ENCODE measurements at places on chromosomes 1 and 21. TPM values are rescaled to one million over a fixed set of nuclear protein-coding genes. Genes with fewer than 3 reads are reported as not detected.
A peak's percentile ranks its signal among the peaks of the same experiment; 100 is the strongest.

FABP3 gene
- 17.1 TPM for total RNA-seq

GRCh38 chr1:232238009-232238408 lies 391.9 kb downstream of the SIPA1L2 start:
- no peak for DNase-seq

DNA sequence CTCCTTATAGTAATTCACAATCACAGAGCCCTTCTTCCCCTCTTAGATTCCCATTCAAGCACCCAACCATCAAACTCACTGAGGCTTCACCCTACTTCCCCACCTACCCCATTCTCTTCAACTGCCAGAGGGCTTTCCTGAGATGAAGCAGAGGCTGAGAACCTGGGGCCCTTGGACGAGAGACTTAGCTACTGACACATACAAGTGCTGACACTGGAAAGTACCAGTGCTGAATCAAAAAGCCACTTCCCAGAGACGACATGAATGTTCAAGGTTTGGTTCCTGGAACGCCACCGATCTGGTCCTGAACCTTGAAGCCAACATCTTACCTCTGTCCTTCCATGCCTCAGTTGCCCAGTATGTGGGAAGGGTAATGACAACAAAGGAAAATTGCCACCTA lies 16.6 kb upstream of the RAP1A start:
- no peak for DNase-seq

GRCh38 chr1:228848406-228848805 lies 113.1 kb downstream of the RHOU start:
- no peak for DNase-seq

DNA sequence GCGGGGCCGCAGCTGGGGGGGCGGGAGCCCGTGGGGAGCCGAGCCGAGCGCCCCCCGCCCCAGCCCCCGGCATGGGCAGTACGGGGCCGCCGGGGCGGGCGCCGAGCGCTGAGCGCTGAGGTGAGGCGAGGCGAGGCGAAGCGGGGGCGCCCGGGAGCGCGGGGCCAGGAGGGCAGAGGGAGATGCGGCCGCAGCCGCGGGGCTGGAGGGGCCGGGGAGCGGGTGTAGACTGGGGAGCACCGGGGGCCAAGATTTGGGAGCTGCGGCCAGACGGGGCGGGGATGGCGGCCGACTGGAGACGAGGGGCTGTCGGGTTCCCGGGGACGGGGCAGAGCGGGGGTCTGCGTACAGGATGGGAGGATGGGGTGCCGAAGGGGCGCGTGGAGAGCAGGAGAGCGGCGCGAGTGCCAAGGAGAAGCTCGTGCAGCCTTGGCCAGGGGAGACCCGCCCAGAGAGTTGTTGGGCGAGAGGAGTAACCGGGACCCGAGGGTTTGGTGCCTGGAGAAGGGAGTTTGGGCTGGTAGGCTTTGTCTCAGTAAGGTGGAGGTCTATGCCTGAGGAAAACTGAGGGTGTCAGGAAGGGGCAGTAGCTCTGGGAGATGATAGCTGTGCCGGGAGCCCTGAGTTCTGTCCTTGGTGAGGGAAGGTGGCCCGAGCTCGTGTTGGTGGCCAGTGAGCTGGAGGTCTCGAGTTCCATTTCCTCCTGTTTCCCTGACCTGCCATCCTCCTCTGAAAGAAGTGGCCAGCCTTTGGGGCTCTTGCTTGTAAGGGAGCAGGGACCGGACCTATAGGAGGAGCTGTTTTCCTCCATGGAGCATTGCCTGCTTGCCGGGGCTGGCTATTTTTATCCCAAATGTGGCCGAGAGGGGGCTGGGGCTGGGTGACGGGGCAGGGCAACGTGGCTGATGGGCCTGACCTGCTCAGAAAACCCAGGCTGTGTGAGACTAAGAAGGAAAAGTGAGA lies 539 bp downstream of the ATP8B2 start:
- DNase-seq, result peak; percentile 69

NFASC gene
- 11.5 TPM for total RNA-seq

- no peak for DNase-seq
Observed at GRCh38 chr1:109216662-109217061, 2.9 kb downstream of the SARS1 start.

BLACAT1 gene
- total RNA-seq, result 0.55 TPM

DNA sequence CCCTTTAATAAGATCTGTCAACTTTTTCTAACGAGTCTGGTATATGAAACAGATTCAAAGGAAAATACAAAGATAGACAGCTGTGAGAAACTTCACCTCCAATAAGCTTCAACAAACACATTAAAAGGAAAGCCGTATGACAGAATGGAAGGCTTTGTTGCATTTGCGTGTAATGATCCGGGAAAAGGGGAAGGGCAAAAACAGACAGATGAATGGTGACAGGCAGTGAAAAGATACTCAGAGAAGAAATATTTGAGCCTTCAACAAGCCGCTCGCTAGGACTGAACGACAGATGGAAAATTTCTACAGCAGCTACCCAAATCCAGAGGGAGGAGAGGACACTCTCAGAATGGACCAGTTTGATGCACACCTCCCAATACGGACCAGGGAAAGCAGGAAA lies 14.9 kb downstream of the COPA start:
- no peak for DNase-seq

DNA sequence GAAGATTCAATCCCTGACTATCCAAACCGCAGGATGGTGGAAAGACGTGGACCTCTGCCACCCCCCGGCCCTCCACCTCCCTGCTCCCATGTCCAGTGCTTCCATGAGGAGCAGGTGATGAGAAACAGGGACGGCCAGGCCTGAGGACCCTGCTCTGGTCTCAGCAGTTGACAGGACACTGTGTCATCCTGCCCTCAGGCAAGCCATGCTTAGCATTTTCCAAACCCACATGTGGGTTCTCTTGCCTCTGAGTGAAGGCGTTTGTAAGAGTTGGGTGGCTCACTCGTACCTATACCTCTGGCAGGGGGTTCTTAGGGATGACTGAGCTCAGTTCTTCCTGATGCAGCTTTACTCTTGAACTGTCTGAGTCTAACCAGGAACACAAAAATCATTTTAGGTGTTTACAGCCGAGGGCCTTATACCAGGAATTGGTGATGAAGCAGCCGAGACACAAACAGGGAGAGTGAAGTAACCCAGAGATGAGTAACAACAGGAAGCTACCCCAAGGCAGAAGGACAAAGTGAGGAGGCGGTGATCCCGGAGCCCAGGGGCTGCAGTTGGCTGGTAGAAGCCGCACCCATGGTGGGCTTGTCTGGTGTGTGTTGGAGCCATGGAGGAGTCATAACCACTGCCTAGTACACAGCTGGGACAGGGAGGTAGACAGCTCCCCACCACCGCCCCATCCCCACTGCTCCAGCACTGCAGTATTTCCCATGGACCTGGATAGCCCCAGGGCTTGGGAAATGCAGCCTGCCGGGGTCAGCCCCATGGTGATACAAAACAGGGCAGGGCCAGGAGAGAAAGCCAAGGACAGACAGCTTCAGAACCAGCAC lies 21.4 kb downstream of the MYBPH start:
- no peak for DNase-seq

TNN gene
- total RNA-seq, result not detected

GRCh38 chr1:19678493-19678892 lies 13.8 kb downstream of the HTR6 start:
- DNase-seq, result no peak

DNA sequence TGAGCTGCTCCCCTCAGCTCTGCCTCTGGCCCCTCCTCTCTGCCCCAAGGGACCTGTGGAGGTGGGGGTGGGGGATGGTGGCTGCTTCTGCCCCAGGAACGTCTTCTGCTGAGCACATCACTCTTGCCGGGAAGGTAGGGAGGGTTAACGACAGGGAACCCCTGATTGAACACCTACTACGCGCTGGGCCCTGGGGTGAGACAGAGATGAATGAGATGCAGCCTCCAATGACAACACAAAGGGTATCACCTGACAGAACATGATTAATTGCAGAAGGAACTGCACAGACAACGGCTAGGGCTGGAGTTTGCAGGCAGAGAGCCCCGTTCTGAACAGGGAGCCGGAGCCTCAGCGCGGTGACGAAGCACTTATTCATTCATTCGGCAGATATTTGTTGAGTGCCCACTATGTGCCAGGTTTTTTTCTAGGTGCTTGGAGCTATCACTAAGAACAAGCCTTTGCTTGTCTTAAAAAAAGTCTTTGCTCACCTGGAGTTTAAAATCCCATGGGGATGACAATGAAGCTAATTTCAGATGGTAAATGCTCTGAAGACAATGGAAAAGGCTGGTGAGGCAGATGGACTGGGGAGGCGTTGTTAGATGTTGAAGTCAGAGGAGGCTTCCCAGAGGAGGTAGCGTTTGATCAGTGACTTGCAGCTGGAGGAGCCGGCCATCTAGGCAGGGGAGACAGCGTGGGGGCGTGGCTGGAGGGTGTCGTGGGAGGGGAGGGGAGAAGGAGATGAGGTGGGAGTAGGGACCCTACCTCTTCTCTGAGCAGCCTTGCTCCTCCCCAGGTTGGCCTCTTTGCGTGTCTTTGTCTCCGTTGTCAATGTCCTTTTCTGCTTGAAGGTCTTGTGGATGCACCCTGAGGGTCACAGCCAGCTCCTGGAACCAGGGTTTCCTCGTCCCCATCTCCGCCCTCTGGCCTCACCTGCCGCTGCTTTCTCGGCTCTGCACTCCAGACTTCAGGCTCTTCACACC lies 103.1 kb upstream of the CSF3R start:
- DNase-seq, result no peak

DNA sequence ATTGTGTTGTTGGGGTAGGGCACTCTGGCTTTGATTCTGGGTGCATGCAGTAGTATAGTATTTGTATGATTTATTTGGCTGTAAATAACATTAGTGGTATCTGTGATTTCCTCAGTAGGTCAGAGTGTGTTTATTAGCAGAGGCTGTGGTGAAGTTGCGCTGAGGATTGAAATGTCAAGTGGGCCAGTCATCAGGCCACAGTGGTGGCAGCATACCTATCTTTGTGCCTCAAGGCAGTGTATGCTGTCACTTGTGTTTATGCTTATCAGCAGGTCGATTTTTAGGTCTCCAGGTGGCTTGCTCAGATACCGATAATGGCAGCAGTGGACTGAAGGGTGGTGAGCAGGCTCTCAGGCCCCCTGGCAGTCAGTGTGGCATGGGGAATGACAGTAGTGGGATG lies 11.3 kb downstream of the LY9 start:
- DNase-seq, result no peak

ALX3 gene
- total RNA-seq, result not detected

- DNase-seq, result no peak
Observed at GRCh38 chr1:219651993-219652392, 39.1 kb upstream of the ZC3H11B start.

DNA sequence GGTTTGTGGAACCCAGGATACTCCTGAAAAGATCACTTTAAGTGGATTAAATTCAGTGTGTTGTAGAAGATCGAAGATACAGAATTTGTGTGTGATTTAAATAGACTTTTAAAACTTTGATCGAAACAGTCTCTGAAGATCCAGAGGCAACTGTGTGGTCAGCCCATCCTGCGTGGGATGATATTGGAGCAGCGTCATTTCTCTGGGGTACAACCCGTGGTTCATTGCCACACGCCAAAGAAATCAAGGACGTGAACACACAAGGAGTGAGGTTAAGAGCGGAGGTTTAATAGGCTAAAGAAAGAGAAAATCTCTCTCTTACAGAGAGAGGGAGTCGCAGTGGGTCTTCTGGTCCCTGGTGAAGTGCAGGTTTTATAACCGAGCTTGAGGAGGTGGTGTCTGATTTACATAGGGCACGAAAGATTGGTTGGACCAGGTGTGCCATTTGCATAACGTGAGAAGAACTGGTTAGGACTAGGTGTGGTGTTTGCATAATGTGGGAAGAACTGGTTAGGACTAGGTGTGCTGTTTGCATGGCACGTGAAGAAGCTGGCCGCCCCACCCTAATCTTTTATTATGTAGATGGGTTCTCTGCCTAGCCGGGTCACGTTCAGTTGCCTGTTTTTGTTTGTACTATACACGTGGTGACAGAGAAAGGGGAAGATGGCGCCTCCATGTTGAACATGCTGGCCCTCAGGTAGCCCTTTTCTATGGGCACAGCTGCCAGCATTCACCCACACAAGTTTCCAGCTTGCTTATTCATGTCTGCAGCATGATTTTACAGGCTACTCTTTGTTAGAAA lies 82.3 kb downstream of the ADSS2 start:
- DNase-seq, result no peak

GRCh38 chr1:183719289-183719688 lies 66.2 kb upstream of the APOBEC4 start:
- DNase-seq, result no peak

SYT6 gene
- not detected for total RNA-seq

HDGF gene
- total RNA-seq, result 139 TPM

- no peak for DNase-seq
Observed at GRCh38 chr1:1562556-1563195, 12.0 kb downstream of the SSU72 start.

GRCh38 chr1:210908257-210908656 lies 225.7 kb downstream of the KCNH1 start:
- DNase-seq, result no peak

DNA sequence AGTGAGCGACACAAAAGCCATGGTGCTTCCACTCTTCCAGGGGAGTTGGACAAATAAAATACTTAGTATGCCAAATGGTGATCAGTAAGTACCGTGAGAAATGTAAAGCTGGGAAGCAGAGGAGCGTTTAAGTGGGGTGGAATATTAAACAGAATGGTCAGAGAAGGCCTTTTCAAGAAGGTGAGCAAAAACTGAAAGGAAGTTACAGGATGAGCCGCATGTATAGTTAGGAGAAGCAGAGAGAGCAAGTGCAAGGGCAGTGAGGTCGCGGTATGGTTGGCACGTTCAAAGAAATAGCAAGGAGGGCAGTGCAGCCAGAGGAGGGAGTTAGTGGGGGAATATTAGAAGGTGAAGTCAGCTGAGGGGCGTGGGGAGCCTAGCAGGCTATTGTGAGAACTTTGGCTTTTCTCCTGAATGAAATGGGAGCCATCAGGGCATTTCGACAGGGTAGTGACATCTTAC lies 748 bp upstream of the ATP6V0B start:
- DNase-seq, result no peak

DNA sequence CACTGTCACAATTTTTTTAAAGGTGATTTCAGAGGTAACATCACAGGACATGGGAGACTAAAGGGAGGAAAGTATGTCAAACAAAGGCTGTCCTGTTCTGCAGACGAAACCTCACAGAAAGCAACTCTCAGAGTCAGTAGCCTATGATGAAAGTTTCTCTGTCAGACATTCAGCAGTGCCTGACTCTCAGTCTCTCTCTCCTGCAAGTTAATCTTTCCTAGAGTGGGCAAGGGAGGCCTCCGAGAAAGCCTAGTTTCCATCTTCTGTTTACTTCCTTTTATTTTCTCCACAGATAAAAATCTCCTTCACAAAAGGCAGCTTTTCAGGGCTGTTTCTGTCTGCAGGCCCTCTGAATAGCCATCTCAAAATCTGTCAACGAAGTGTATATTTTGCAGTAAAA lies 24.9 kb upstream of the FMO2 start:
- DNase-seq, result no peak

GRCh38 chr1:27350663-27351540 lies 9.1 kb downstream of the SYTL1 start:
- peak; percentile 66 for DNase-seq
